ENCODE measurements at places on chromosomes 2 and 18.

DNA sequence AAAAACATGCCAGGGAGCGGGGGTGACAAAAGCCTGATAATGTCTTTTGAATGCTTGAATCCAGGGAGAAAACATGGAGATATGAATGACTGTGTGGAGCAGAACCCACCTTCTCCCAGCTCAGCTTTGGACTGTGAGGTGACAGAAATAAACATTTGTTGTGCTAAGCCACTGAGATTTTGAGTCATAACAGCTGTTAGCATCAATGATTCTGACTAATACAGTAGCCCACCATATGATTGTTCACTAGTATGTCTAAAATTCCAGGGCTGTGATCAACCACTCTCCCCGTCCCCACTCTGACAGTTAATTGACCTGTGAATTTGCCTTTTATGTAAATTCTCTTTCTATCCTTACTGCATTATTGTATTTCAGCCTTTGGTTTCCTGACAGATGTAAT lies 69.1 kb downstream of the PDK1 start:
- DNase-seq, result no peak

- DNase-seq, result no peak
These were observed 45.9 kb downstream of the NCK2 start for GRCh38 chr2:105790461-105791149.

- DNase-seq, result no peak
These were observed 62.7 kb upstream of the KIF5C start for GRCh38 chr2:148812306-148812705.

- no peak for DNase-seq
These were observed 81.1 kb upstream of the TAF1B start for GRCh38 chr2:9762164-9762563.

DNA sequence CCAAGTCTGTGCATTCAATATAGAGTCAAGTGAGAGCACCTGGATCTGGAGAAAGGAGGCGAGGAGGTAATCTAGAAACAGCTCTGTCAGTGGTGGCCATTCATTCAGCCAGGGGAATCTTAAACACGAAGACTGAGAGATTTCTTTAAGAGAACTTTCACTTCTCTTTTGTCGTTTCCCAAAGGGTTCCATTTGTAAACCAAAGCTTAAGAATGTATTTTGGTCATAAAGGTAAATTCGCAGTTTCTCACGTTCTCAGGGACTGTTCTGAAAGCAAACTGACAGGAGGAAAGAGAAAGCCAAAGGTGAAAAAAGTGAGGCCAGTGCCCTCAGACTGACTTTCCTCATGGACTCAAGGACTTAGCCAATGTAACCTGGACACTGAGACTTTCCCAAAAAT lies 513.5 kb downstream of the CMPK2 start:
- DNase-seq, result no peak

DNA sequence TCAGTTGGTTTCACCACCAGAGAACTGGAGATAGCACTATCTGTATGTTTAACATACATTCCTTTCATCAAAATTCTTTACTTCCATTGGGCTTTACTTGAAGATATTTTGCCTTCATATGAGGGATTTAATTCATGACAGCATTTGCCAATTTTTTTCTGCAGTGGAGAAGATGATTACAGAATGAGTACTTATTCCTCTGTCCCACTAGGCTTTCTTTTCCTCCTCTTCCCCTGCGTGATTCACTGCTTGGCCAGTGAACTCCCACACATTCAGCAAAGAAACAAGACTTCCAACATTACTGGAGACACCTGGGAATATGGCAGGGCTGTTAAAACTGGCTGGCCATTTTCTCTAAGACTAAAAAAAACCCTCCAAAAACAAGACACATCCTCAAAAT lies 425.8 kb upstream of the KCNH7 start:
- no peak for DNase-seq

DNA sequence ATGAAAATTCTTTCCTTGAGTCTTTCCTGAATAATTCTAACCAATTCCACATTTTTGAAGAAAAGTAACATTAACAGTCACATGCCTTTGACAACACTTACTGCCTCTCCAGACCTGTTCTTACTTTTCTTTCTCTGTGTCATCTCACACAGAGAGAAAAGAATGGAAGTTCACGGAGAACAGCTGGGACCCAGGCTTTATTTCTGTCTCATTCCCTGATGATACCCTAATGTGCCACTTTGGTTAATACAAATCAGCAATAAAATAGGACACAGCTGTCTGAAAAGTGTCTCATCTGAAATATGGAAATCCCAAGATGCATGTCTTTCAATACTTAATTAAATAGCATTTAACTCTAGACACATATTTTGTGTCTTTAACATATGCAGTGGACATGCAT lies 42.1 kb upstream of the RAB27B start:
- no peak for DNase-seq
